ENCODE measurements at places on chromosomes 16 and 17. TPM values are rescaled to one million over a fixed set of nuclear protein-coding genes. Genes with fewer than 3 reads are reported as not detected.

Gene TSNAXIP1
- 8.7 TPM for total RNA-seq

DNA sequence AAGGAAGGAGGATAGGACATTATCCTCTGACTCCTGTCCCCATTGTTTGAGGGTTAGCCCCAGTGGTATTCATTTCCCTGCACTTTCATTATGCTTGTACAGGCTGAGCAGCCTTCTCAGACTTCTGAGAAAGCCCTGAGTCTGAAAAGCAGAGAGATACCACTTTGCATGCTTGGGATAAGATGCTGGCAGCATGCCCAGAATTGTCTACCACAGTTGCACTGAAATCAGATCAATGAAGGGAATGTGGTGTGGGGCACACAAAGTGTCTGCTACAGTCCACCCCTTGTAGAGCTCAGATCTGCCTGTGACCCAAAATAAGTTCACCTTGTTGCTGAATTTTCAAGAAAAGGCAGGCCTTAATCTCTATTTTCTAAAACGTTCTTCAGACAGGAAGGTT is 160.6 kb downstream of the CCT6B start:
- DNase-seq: no peak

Gene MYBBP1A
- total RNA-seq: 71.7 TPM

Gene ZNF785
- 13.9 TPM for total RNA-seq

DNA sequence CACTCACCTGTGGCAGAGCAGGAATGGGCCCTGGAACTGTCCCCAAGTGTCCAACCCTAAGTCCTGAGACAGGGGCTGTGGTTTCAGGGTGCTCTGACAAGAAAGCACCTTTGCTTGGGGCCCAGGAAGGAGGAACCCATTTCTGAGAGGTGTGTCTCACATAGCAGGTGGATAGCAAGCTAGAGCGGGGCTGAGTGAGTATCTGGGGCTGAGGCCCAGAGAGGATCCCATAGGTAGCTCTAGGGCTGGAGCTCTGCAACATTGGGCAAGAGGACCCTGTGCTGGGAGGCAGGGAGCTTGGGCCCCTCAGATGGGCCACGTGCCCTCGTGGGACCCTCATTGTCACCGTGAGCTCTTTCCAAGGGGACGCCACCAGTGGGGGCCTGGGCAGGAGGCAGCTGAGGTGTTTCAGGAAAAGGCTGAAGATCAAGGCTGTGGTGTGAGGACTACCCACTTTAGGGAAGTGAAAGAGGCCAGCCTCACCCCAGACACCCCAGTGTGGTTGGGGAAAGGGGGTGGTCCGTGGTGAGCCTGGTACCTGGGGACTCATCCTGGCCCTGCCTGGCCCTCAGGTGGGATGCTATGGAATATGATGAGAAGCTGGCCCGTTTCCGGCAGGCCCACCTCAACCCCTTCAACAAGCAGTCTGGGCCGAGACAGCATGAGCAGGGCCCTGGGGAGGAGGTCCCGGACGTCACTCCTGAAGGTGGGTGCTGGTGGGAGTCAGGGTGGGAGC is 5.3 kb downstream of the DEF8 start:
- DNase-seq: no peak

Gene CPSF4L
- not detected for total RNA-seq

Gene CASKIN1
- total RNA-seq: 0.09 TPM

Gene GRB7
- total RNA-seq: 25.5 TPM

GRCh38 chr17:34658811-34659560 is 79.6 kb downstream of the TMEM132E start:
- no peak for DNase-seq

DNA sequence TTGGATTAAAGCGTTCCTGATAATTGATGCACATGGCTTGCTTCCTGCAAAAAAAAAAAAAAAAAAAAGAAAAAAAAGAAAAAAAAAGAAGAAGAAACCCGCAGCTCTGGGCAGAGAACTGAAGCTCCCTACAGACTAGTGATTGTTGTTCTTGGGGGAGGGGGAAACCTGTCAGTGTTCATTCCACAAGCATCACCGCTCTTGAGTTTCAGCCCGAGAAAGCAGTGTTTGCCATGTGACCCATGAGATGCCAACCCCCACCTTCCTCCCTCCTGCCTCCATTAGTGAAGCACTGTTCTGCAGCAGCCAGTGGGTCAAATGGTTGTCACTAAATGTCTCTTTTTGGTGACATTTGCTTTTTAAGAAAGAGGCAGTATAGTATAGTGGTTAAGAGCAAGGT is 1.7 kb downstream of the USP43 start:
- DNase-seq: peak; percentile 7

- DNase-seq: no peak
Observed at GRCh38 chr17:79112471-79112870, 37.8 kb downstream of the ENGASE start.
